Tibial artery (tissue), 4 donors: ENCODE measurements at places on chromosomes 5 and 9.
A peak's percentile ranks its signal among the peaks of the same experiment; 100 is the strongest.

DNA sequence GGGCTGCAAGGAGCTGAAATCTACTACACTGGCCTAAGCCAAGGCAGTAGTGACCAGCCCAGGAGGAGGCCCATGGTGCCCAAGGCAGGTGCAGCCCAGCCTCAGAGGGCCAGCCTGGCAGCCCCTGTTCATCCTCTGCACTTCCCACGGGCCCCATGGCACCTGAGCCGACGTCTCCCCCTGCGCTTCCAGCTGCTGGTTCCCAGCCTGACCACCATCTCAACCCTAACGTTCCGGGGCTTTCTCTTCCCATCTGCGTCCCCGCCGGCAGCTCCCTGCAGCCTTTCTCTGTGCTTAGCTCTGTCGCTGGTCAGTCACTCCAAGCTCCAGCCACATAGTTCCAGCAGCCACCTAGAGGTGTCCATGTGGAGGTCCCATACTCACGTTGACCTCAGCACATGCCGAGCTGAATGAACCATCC is 105.5 kb upstream of the LMX1B start:
- peaks cover 22% of the 10 kb centered on the region for H3K36me3 ChIP-seq
- H3K4me1 ChIP-seq, result no peaks in the 10 kb centered on the region
- H3K4me3 ChIP-seq, result no peak overlapping the region
- DNase-seq, result peak; percentile 16

DNA sequence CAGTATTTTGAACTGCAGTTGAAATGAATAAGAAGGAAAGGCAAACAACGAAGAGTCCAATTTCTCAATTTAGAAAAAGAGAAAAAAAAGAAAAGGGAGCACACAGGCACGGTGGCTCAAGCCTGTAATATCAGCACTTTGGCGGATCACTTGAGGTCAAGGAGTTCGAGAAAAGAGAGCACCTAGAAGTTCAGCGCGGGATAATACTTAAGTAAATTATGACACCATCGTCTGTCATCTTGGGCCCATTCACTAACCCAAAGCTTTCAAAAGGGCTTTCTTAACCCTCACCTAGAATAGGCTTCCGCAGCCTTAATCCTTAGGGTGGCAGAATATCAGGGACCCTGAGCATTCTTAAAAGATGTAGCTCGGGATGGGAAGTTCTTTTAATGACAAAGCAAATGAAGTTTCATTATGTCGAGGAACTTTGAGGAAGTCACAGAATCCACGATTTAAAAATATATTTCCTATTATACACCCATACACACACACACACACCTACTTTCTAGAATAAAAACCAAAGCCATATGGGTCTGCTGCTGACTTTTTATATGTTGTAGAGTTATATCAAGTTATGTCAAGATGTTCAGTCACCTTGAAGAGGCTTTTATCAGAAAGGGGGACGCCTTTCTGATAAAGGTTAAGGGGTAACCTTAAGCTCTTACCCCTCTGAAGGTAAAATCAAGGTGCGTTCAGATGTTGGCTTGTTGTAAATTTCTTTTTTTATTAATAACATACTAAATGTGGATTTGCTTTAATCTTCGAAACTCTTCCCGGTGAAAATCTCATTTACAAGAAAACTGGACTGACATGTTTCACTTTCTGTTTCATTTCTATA is 602 bp upstream of the CD274 start:
- peak overlapping the region; percentile 79 for H3K27ac ChIP-seq
- H3K36me3 ChIP-seq, result no peaks in the 10 kb centered on the region
- H3K4me1 ChIP-seq, result peaks cover 5% of the 10 kb centered on the region
- peak overlapping the region; percentile 61 for H3K4me3 ChIP-seq
- no peaks in the 10 kb centered on the region for H3K27me3 ChIP-seq
- no peak for DNase-seq

GRCh38 chr5:126852091-126852571 is 75.2 kb downstream of the LMNB1 start:
- peaks cover 2% of the 10 kb centered on the region for H3K27me3 ChIP-seq
- H3K27ac ChIP-seq, result peak overlapping the region; percentile 47
- H3K36me3 ChIP-seq, result no peaks in the 10 kb centered on the region
- no peak overlapping the region for H3K4me3 ChIP-seq
- H3K4me1 ChIP-seq, result no peaks in the 10 kb centered on the region
- no peak for DNase-seq

DNA sequence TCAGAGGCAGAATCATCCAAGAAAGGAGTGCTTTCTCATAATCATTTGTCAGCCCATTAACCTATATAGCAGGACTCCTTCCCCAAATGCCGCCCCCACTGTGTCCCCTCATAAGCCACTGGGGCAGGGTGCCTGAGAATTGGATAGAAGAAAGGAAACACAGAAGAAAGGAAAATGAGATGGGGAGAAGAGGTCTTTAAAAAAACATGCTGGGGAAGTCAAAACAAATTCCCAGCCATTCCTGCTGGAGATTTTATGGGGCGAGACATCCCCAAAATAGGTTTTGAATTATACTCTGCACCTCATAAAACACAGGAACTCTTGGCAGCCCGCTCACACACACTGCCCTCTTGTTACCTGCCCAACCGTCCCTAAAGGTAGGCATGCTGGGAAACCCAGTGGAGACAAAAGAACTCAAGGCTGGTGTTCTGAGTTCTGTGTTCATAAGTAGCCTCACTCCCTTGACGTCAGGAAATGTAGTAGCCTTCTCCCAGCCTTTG is 19.7 kb downstream of the ASTN2 start:
- no peaks in the 10 kb centered on the region for H3K36me3 ChIP-seq
- no peak overlapping the region for H3K27ac ChIP-seq
- H3K4me1 ChIP-seq, result no peaks in the 10 kb centered on the region
- no peaks in the 10 kb centered on the region for H3K27me3 ChIP-seq

GRCh38 chr9:89477384-89477783 is 20.5 kb downstream of the SEMA4D start:
- H3K36me3 ChIP-seq, result no peaks in the 10 kb centered on the region
- no peak overlapping the region for H3K27ac ChIP-seq
- no peak for DNase-seq
- H3K27me3 ChIP-seq, result no peaks in the 10 kb centered on the region

DNA sequence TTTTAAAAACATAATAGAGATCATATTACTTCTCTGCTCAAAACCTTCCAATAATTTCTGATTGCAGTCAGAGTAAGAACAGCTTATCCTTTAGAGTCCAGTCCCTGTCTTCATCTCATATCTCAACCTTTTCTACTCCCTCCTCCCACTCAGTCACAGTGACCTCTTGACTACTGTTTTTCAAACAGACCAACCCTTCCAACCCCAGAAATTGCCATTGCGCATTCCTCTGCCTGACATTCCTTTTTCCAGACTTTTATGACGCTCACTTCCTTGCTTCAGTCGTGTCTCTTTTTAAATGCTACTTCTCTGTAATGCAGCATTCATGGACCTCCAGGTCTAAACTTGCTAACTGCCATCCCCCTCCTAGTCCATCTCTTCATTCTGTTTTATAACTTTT is 800.5 kb downstream of the BRINP1 start:
- no peaks in the 10 kb centered on the region for H3K36me3 ChIP-seq
- no peaks in the 10 kb centered on the region for H3K4me1 ChIP-seq
- no peak overlapping the region for H3K27ac ChIP-seq
- no peak for DNase-seq
- no peak overlapping the region for H3K4me3 ChIP-seq
- H3K27me3 ChIP-seq, result no peaks in the 10 kb centered on the region

- no peaks in the 10 kb centered on the region for H3K27me3 ChIP-seq
- no peaks in the 10 kb centered on the region for H3K36me3 ChIP-seq
- H3K27ac ChIP-seq, result no peak overlapping the region
- no peak overlapping the region for H3K4me3 ChIP-seq
- no peaks in the 10 kb centered on the region for H3K4me1 ChIP-seq
- no peak for DNase-seq
Measured at GRCh38 chr5:152177626-152178349, 227.3 kb downstream of the NMUR2 start.

- DNase-seq, result no peak
- H3K4me3 ChIP-seq, result no peak overlapping the region
- H3K27me3 ChIP-seq, result no peaks in the 10 kb centered on the region
- H3K36me3 ChIP-seq, result no peaks in the 10 kb centered on the region
- H3K27ac ChIP-seq, result no peak overlapping the region
Measured at GRCh38 chr5:127280491-127281220, 9.9 kb upstream of the MEGF10 start.

- no peaks in the 10 kb centered on the region for H3K4me1 ChIP-seq
- H3K4me3 ChIP-seq, result no peak overlapping the region
- H3K27me3 ChIP-seq, result peaks cover 29% of the 10 kb centered on the region
- no peaks in the 10 kb centered on the region for H3K36me3 ChIP-seq
- H3K27ac ChIP-seq, result no peak overlapping the region
- DNase-seq, result no peak
Measured at GRCh38 chr9:97934321-97935115, 3.5 kb downstream of the HEMGN start.

- no peak for DNase-seq
- no peaks in the 10 kb centered on the region for H3K27me3 ChIP-seq
- H3K27ac ChIP-seq, result no peak overlapping the region
- no peaks in the 10 kb centered on the region for H3K36me3 ChIP-seq
- H3K4me1 ChIP-seq, result no peaks in the 10 kb centered on the region
- H3K4me3 ChIP-seq, result no peak overlapping the region
Measured at GRCh38 chr5:35780236-35780635, 76.5 kb upstream of the IL7R start.

GRCh38 chr5:115543365-115544042 is 1.1 kb downstream of the FEM1C start:
- no peaks in the 10 kb centered on the region for H3K27me3 ChIP-seq
- DNase-seq, result no peak
- peaks cover 6% of the 10 kb centered on the region for H3K4me1 ChIP-seq
- peak overlapping the region; percentile 100 for H3K27ac ChIP-seq

- no peaks in the 10 kb centered on the region for H3K27me3 ChIP-seq
- peak; percentile 90 for DNase-seq
- H3K4me1 ChIP-seq, result peaks cover 16% of the 10 kb centered on the region
- H3K27ac ChIP-seq, result peak overlapping the region; percentile 65
Measured at GRCh38 chr5:150409638-150410523, 2.8 kb downstream of the CD74 start.

DNA sequence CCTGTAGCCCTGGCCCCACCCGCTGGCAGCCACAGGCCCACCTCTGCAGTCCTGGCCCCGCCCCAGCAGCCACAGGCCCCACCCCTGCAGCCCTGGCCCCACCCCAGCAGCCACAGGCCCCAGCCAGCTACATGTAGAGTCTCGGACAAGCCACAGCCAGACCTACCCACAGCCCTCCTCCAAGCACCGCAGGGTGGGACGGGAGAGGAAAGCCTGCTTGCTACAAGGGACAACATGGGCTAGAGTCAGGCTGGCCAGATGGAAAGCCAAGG is 49.5 kb upstream of the SARDH start:
- H3K4me1 ChIP-seq, result no peaks in the 10 kb centered on the region
- H3K27me3 ChIP-seq, result no peaks in the 10 kb centered on the region
- no peak for DNase-seq
- no peak overlapping the region for H3K27ac ChIP-seq
- peaks cover 38% of the 10 kb centered on the region for H3K36me3 ChIP-seq

DNA sequence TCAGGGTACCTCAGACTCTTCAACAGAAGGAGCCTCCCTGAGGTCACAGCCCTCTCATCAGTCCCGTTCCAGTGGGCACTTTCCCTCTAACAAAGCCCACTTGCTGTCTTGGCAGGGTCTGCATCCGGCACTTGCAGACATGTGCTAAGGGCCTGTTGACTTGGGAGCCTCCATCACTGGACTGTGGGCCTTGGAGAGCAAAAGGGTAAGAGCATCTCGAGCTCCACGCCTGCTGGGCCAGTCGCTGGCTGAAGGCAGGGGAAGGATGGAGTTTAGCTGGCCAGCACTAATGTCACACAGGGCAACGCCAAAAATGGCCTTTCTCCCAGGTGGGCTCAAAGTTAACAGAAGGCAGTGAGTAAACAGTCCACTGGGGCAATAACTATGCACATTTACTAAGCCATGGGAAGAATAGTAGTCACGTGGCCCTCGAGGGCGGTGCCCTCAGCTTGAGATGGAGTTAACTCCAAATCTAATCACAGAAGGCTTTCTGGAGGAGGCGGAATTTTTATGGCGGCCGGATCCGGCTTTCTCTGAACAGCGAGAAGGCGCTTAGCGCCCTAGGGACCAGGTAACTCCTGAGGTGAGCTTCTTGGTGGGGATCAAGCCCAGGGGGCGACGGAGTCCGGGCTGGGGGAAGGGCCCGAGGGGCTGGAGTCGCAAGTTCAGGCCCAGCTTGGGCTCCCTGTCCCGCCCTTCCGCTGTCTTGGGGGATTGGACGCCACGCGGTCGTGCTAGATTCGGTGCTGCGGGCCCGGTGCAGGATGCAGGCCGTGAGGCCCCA is 2.0 kb upstream of the NSD1 start:
- H3K36me3 ChIP-seq, result peaks cover 9% of the 10 kb centered on the region
- DNase-seq, result no peak
- H3K27me3 ChIP-seq, result no peaks in the 10 kb centered on the region
- H3K4me3 ChIP-seq, result peak overlapping the region; percentile 64

DNA sequence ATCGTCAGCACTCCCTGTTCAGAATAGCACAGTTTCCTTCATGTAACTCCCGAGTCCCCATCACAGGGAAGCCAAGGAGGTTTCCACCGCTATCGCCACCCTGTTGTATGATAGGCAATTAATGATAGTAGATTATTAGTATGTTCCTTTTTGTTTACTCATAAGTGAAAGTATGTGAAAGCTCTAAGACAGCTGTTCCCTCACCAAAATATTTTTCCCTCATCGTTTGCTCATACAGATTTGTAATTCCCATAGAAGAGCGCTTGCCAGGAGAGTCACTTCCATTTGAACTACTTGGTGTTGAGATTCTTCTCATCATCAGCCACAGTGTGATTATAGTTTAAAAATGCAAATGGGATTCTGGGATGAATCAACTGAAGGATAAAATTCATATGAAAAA is 140.9 kb downstream of the PAM start:
- no peak overlapping the region for H3K4me3 ChIP-seq
- no peak for DNase-seq
- H3K4me1 ChIP-seq, result peaks cover 28% of the 10 kb centered on the region
- H3K36me3 ChIP-seq, result no peaks in the 10 kb centered on the region
- no peaks in the 10 kb centered on the region for H3K27me3 ChIP-seq

DNA sequence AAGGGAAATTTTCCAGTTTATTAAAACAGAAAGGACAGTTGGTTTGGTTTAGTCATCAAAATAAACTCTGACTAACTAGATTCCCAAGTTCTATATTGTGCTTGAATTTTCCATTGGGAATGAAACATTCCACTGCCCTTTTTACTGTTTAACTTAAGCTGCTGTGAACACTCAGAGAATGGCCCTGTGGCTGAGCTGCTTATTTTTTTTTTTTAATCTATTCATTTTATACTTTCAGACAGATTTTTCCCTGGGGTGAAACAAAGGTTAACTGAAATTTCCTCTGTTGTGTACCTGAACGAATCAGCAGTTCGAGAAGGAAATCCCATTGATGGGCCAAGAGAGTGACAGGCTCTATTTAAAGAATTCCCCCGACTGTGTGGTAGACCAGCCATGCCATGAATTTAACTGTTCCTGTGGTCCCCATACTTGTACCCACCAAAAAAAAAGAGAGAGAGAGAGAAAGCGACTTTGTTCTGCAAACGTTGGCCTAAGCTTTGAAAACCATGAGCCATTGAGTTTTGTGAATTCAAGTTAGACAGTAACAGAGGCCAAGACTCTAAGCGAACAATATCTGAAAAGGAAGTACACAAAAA is 138.7 kb upstream of the GRHPR start:
- no peak for DNase-seq
- H3K27me3 ChIP-seq, result no peaks in the 10 kb centered on the region
- no peaks in the 10 kb centered on the region for H3K4me1 ChIP-seq
- no peak overlapping the region for H3K4me3 ChIP-seq
- no peak overlapping the region for H3K27ac ChIP-seq

- no peaks in the 10 kb centered on the region for H3K27me3 ChIP-seq
- peak overlapping the region; percentile 71 for H3K4me3 ChIP-seq
- DNase-seq, result no peak
- H3K4me1 ChIP-seq, result peaks cover 15% of the 10 kb centered on the region
- peak overlapping the region; percentile 50 for H3K27ac ChIP-seq
Measured at GRCh38 chr5:176543428-176544182, 5.5 kb upstream of the CDHR2 start.
